ENCODE measurements at places on chromosomes 3 and 15.

DNA sequence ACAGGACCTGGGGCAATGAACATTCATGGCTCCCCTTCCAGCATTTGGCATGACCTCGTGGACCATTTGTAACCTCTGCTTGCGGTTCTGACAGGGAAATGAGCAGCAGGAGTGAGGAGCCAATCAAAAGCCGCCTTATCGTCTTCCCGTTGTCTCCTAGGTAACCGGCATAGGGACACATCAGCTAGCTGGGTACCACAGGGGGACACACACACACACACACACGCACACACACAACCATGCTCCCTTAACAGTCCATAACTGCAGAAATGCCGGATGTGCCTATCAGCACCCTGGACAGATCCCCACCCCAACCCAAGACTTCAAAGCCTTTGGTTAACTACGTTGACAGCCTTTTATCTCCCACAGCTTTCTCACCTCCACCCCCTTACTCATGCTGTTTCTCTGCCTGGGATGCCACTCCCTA is 53.4 kb upstream of the CCDC174 start:
- no peak for DNase-seq

GRCh38 chr3:191070201-191070600 is 128.8 kb upstream of the OSTN start:
- DNase-seq: no peak

DNA sequence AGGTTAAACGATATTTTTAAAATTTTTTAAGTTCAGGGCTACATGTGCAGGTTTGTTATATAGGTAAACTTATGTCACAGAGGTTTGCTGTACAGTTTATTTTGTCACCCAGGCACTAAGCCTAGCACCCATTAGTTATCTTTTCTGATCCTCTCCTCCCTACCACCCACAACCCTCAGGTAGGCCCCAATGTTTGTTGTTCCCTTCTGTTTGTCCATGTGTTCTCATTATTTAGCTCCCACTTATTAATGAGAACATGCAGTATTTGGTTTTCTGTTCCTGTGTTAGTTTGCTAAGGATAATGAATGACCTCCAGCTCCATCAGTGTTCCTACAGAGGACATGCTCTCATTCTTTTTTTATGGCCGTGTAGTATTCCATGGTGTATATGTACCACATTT is 14.9 kb downstream of the FAM162A start:
- DNase-seq: no peak

DNA sequence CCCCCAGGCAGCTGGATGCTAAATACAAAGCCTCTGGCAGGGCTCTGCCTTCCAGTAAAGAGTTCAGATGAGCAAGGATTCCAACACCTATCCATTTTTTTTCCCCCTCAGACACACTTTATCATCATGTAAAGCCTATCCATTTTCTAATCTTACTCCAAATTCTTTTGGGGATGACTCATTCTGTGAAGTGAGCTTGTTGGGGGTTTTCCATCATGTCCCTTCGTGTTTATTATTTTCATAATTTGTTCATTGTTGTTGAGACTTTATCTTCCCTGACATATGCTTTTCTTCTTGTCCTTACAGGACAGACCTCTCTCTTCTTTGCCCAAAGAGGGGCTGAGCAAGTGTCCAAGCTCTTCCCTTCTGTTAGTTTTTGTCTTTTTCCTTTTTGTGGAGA is 34.7 kb upstream of the SH3BP5 start:
- DNase-seq: no peak

GRCh38 chr15:89416339-89417183 is 79.8 kb downstream of the RHCG start:
- DNase-seq: no peak
